ENCODE measurements at places on chromosomes 4 and X. TPM values are rescaled to one million over a fixed set of nuclear protein-coding genes. Genes with fewer than 3 reads are reported as not detected.

Gene SPANXC
- total RNA-seq: not detected

Gene SMIM10L2A
- 45.0 TPM for total RNA-seq

Gene WDR13
- 166 TPM for total RNA-seq

Gene P2RY4
- 0.32 TPM for total RNA-seq

Gene RELL1
- total RNA-seq: 16.9 TPM

Gene F8
- total RNA-seq: 40.7 TPM
